H9 (cell line): ENCODE measurements at places on chromosomes 1 and 21. TPM values are rescaled to one million over a fixed set of nuclear protein-coding genes. Genes with fewer than 3 reads are reported as not detected.

Gene PALMD
- total RNA-seq: not detected in 2 replicates

Gene PNRC2
- 86.0 and 87.6 TPM in 2 replicates for total RNA-seq

Gene HSF2BP
- total RNA-seq: 1.5 and 1.7 TPM in 2 replicates

GRCh38 chr1:79376106-79376505 is 369.6 kb upstream of the ADGRL4 start:
- H3K4me3 ChIP-seq: no peak overlapping the region
- no peaks in the 10 kb centered on the region; the same call in 2 of the 3 replicates for H3K36me3 ChIP-seq
- no peak overlapping the region for H3K27ac ChIP-seq

- no peaks in the 10 kb centered on the region; the same call in 1 of the 2 replicates for H3K4me1 ChIP-seq
- no peak for DNase-seq
- H3K36me3 ChIP-seq: no peaks in the 10 kb centered on the region
- no peak overlapping the region for H3K4me3 ChIP-seq
- H3K27me3 ChIP-seq: no peaks in the 10 kb centered on the region
Measured at GRCh38 chr1:202981939-202982338, 14.9 kb upstream of the CYB5R1 start.

DNA sequence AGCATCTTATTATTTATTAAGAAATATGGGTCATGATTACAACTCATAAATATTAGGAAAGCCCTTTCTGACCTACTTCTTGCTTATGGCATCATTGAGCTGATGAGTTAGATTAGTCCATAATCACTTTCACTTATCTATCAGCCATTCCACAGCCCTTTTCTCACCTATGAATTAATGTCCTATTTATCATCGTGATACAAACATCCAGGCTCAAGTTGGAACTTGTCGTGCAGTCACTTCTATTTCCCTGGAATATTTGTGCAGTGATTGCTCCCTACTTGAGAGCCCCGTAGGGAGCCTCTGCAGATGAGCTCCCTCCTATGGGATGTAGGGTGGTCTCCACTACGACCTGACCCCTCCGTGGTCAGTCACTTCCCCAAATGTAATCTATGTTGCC is 8.1 kb upstream of the F3 start:
- H3K27me3 ChIP-seq: no peaks in the 10 kb centered on the region
- H3K27ac ChIP-seq: no peak overlapping the region
- peaks cover 16% of the 10 kb centered on the region; the same call in 1 of the 2 replicates for H3K4me1 ChIP-seq
- H3K4me3 ChIP-seq: no peak overlapping the region

- no peaks in the 10 kb centered on the region for H3K4me1 ChIP-seq
- no peaks in the 10 kb centered on the region for H3K27me3 ChIP-seq
- H3K4me3 ChIP-seq: no peak overlapping the region
- peak; percentile 66 for DNase-seq
- no peaks in the 10 kb centered on the region for H3K36me3 ChIP-seq
- H3K27ac ChIP-seq: no peak overlapping the region
Measured at GRCh38 chr1:240691909-240692705, 80.2 kb upstream of the GREM2 start.
